ENCODE measurements at places on chromosomes 11 and 22.

DNA sequence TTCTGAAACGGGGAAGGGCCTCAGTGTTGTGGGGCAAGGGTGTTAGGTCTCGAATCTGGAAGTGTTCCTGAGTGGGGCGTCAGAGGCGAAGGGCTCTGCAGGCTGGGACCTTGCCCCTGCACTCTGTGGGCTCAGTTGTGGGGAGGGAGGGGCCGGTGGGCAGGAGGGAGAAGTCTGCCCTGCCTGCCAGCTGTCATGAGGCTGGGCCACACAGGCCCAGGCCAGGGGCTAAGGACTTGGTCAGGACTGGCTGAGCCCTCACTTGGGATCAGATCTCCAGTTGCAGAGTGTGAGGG lies at the start of gene CRACR2B:
TSS of gene CRACR2B (plus strand) at position 23 of the 296 bp plus-strand sequence. CDS start 689 bp downstream, outside the sequence.
- no peak for DNase-seq

- DNase-seq = no peak
These were observed 68.9 kb downstream of the C11orf58 start for GRCh38 chr11:16807306-16807705.

GRCh38 chr11:120706257-120706656 lies 194.7 kb downstream of the GRIK4 start:
- DNase-seq = no peak

DNA sequence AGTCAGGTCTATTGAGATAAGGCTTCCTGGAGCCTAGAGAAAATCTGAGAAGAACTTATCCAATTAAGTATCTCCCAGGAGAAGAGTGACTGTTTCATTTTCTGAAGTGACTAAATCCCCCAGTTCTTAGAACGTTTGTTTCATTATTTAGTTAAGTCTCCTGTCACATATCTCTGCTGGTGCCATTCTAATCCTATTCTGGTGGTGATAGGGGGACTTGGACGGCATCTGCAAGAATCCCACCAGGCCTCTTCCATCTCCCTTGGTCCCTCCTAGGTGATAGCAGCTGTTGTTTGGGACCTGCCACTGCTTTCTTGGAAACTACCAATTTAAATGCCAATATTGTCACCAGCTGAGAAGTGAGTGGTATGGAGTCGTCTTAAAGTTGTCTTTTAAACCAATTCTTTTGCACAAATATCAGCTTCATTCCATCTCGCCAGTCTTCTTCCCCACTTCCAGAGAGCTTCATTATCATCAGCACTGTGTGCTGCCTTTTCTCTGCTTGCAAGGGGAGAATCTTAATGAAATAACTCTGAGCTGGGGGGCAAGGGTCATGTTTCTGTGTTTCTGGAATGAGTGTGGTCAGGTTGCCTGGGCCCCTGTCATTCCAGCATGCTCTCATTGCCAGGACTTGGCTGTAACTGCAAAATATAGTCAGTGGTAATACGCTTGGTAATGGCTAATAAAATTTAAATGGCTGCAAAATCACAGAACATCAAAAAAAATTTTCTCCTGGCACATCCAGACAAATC lies 104.8 kb downstream of the LDLRAD3 start:
- no peak for DNase-seq

DNA sequence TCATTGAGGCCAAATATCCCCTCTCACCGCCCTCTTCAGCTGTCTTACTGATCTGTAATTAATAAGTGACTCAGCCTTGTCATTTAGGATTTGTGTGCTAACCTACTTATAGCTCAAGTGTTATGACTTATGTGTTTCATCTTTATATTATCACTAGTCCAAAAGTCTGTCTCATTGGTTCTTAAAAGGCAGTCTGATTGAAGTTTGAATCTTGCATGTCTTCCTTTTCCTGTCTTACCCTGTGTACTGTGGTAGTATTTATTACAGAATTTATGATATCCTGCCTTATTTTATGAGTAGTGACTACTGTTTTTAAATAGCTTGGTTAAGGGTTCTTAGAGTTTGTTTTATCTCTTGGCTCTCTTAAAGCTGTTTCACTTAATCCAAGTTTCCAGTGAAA lies 6.3 kb downstream of the DEPDC7 start:
- no peak for DNase-seq

- no peak for DNase-seq
These were observed 251.2 kb downstream of the ETS1 start for GRCh38 chr11:128336203-128336602.

GRCh38 chr11:125351033-125351867 lies 144.8 kb downstream of the FEZ1 start:
- DNase-seq = peak; percentile 69

DNA sequence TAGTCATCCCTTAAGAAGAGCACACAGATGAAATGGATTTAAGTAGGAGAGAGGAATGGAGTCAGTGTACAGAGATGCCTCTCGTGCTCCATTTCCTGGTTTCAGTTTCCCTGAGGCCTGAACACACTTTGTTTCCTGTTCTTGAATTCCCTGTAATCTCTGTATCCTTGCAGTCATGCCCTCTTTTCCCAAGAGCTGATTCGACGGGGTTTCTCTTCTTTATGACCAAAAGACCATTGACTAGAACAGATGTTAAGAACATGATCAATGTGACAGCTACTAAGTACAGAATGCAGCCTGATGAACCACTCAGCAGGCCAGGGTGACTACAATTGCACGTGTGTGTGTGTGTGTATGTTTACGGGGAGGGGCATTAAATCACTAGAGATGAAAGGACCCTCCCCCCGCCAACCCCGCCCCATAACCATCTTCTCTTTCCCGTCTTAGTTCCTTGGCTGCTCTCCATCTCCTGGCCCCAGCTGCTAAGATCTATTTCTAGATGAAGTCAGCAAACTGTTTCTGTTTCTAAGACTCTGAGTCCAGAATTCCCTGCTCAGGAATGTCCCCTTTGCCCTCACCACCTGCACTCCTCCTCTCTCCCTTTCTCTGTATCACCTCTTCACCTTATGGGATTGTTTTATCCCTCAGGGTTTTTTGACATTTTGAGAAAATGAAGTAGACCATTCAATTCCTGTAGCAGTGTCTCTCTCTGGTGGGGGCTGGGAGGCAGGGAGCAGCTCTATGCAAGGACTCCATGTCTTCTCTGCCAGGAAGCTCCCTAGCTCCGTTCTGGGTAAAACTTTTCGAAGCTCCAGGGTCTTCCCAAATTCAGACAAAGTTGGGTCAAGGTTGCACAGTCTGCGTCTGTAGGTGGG lies 26.0 kb downstream of the SLC22A6 start:
- DNase-seq = no peak

DNA sequence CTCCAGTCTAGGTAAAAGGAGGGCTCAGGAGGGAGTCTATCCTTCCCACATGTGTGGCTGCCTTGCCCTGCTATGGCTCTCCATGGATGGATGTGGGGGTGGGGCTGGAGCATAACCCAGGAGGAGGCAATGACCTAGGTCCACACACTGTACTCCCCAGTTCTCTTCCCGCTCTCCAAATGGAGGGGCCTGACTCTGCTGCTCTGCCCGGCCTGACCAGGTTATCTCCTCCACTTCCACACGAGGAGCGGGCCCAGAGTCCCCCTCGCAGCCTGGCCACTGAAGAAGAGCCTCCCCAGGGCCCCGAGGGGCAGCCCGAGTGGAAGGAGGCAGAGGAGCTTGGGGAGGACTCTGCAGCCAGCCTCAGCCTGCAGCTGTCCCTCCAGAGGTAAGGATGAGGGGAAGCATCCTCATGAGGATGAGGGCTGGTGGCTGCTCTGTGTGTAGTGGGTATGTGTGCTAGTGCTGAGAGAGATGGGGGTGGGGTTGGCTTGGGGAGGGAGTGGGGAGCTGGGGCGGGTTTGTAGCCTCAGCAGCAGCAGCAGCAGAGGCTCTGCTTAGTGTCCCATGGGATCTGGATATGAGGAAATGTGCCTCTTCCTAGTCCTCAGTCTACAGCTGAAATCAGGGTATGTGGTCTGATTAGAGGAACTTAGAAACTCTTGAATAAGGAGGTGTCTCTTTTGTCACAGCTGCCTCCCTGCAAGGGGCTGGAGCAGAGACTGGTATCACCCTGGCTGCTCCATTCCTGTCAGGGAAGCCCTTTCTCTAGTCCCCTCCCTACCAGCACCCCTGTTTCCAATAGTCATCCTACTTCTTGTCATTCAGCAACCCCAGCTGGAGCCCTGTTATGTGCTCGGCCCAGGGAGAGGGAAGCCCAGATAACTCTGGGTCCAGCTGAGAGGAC lies 54.1 kb downstream of the CEP164 start:
- DNase-seq = no peak

DNA sequence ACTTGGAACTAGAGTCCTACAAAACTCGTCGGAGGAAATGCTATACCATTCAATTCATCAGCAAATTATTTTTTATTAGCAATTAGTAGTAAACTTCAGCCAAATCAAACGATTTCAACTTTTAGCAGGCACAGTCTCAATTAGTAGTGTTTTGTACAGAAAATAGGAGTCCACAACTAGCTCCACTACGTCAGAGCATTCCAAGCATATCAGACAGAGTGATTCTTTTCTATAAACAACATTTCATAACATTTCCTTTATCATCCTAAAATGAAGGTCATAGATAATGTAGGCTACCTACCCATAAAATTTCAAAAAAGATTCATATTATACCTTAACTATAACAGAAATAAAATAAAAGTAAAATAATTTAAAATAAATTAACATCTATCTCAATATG lies 169.9 kb downstream of the KIF18A start:
- no peak for DNase-seq

GRCh38 chr11:84430661-84431060 lies 1144.5 kb upstream of the CCDC90B start:
- DNase-seq = peak; percentile 33
